ENCODE measurements at places on chromosomes 4 and X.
A peak's percentile ranks its signal among the peaks of the same experiment; 100 is the strongest.

DNA sequence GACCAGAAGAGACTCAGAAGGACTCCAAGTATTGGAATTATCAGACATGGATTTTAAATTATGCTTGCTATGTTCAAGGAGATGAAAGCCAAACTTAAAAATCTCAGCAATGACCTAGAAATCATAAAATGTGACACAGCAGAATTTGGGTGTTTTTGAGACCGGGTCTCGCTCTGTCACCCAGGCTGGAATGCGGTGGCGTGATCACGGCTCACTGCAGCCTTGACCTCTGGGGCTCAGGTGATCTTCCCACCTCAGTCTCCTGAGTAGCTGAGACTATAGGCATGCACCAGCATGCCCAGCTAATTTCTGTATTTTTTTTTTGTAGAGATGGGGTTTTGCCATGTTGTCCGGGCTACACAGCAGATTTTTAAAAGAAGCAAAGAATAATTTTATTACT is 12.7 kb downstream of the TAB3 start:
- DNase-seq = no peak

DNA sequence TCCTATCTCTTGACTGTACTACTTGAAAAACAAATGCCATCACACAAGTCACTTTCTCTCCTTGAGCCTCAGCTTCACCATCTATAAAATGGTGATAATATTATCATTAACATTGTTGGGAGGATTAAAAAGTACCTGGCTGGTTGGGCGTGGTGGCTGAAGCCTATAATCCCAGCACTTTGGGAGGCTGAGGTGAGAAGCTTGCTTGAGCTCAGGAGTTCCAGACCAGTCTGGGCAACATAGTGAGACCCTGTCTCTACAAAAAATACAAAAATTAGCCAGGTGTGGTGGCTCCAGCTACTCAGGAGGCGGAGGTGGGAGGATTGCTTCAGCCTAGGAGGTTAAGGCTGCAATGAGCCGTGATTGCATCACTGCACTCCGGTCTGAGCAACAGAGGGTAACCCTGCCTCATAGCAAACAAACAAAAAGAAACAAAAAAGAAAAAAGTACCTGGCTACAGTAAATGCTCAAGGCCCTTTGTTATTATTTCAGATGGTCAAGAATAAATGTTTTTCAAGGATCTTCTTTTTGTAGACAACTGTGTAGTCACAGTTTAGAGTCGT is 120.3 kb downstream of the CHRNA9 start:
- DNase-seq = no peak

- DNase-seq = no peak
Measured at GRCh38 chr4:71009890-71010588, 16.6 kb downstream of the DCK start.

DNA sequence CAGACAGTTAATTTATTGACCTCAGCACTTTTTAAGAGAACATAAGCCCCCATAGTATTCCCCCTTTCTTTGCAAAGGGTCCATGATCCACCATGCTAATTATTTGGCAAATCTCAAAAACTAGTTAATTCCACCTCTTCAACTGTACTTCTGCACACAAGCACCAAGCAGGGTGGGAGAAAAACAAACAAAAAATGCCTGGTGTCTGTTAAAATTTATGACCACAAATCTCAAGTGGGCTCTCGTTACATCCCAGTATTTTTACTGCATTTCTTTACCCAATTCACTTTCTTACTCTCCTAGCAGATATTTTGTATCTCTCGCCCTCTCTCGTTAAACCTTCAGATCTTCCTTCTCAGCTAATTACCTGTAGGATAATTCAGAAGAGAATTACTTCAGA is 6.1 kb downstream of the ARSJ start:
- DNase-seq = no peak

DNA sequence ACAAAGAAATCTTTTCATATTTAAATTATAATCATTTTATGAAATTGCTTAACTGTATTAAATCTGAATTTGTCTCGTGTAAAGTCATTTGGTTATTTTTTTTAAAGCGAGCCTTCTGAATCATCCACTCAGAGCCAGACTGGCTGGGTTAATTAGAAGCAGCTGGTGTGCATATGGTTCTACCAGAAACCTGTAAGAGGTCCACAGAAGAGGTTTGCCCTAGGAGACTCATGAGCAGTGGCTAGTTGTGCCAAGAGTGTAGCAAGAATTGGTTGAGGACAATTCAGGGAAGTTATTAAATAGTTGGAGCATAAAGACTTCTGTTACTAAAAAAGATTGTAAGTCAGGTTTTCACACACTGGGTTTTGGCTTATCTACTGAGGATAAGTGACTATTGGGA is 267.4 kb downstream of the IL1RAPL2 start:
- no peak for DNase-seq

GRCh38 chr4:182929296-182929695 is 12.1 kb upstream of the DCTD start:
- no peak for DNase-seq

DNA sequence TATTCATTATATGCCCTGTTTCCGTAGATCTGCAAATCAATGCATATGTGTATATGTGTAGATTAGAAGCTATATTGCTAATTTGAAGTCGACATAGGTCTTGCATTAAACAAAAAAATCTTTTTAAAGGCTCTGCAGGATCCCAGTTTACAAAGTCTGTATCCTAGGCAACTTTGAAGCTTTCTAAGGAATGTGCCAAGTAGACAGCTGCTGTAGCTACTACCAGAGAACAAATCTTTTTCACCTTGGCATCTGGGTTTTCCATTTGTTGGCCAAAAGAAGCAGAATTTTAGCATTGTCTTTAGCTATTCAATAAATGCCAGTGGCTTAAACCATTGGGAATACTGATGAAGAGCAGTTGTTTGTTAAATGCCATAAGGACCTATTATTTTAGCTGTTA is 88.0 kb downstream of the NAA11 start:
- no peak for DNase-seq

DNA sequence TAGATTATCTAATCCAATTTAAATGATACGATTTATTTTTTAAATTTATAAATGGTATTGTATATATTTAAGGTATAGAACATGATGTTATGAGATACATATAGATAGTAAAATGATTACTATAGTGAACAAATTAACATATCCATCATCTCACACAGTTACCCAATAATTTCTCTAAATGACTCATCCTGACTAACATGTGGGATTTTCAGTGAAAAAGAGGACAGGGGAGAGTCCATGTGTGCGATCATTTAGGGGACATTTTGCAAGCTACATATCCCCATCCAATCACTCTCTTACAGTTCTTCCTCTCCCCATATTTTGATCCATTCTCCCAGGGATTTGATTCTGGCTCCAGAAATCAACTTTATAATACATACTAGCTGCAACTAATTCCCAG is 88.2 kb downstream of the ABCB7 start:
- DNase-seq = no peak

- peak; percentile 23 for DNase-seq
Measured at GRCh38 chrX:129984111-129984958, 1.9 kb downstream of the BCORL1 start.

Measured in activated T-cell treated with anti-CD3 and anti-CD28 coated beads for 1 hour (primary cell).